ENCODE measurements at places on chromosomes 3 and 15. TPM values are rescaled to one million over a fixed set of nuclear protein-coding genes. Genes with fewer than 3 reads are reported as not detected.
A peak's percentile ranks its signal among the peaks of the same experiment; 100 is the strongest.

DNA sequence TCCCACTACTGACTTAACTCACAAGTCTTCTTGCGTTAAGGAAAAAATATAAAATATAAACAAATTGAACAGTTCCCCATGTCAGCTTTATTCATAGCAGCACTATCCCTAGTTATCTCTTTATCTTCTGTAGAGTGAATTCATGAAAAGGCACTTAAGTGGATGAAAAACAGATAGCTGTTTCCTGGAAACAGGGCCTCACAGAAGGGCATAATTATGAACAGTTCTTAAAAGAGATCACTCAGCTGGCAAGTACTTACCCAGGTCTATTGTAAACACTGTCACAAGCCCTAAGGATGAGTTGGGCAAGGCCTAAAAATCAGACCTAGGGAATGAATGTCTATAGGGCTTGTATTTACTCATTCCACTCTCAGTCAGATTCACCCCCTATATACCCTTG lies 10.7 kb downstream of the MB21D2 start:
- DNase-seq: no peak
- no peak overlapping the region for H3K4me3 ChIP-seq
- H3K4me1 ChIP-seq: no peaks in the 10 kb centered on the region
- no peaks in the 10 kb centered on the region for H3K36me3 ChIP-seq
- no peaks in the 10 kb centered on the region for H3K27me3 ChIP-seq

GRCh38 chr3:53120336-53120735 lies 9.9 kb downstream of the RFT1 start:
- peaks cover 62% of the 10 kb centered on the region for H3K36me3 ChIP-seq
- no peak for DNase-seq
- no peaks in the 10 kb centered on the region for H3K27me3 ChIP-seq

GRCh38 chr3:71271596-71271995 lies 311.9 kb downstream of the FOXP1 start:
- no peak overlapping the region for H3K27ac ChIP-seq
- no peaks in the 10 kb centered on the region for H3K36me3 ChIP-seq
- H3K4me1 ChIP-seq: peaks cover 3% of the 10 kb centered on the region
- H3K27me3 ChIP-seq: no peaks in the 10 kb centered on the region
- no peak for DNase-seq
- no peak overlapping the region for H3K4me3 ChIP-seq

- H3K36me3 ChIP-seq: no peaks in the 10 kb centered on the region
- H3K27me3 ChIP-seq: no peaks in the 10 kb centered on the region
- H3K4me1 ChIP-seq: no peaks in the 10 kb centered on the region
- DNase-seq: no peak
- H3K4me3 ChIP-seq: no peak overlapping the region
- H3K27ac ChIP-seq: no peak overlapping the region
These were observed 42.2 kb downstream of the SYN2 start for GRCh38 chr3:12046406-12046805.

DNA sequence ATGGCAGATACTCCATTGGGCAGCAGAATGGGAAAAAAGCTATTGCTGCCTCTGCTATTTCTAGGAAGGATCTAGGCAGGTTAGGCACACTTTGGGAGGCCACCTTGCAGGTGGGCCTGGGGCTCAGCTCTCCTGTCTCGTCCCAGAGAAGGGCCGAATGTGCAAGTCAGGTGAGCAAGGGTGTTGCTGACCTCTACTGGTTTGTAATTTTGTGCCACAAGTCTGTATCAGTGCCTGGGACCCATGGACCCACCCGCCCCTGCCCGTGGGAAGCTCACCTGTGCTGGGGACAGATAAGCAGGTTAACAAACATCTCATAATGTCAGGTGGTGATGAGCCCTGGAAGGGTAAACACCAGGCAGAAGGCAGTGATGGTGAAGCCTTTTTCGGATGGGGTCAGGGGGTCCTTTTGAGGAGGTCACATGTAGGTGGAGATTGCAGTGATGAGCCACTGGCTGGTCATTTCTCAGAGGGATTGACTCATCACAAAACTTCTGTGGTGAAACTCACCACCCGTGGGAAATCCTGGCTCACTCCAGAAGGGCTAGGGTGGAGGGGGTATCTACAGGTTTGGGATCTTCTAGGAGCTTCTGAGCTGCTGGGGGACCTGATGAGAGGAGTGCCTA lies 161.3 kb downstream of the KLF13 start:
- H3K4me3 ChIP-seq: no peak overlapping the region
- peak overlapping the region; percentile 22 for H3K27ac ChIP-seq
- H3K4me1 ChIP-seq: peaks cover 17% of the 10 kb centered on the region

DNA sequence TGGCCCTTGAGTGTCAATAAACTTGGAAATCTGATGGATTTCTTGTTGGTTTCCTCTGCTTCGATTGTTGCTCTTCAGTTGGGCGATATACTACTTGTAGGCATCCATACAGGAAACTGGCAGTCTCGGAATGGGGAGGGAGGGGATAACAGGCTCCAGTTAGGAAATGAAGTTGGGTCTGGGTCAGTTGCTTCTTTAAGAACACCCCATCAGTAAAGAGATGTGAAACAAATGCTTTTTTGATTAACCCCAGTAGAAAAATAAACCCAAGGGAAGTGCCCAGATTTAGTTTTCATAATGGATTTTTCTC lies 681 bp downstream of the CHMP2B start:
- H3K4me1 ChIP-seq: peaks cover 22% of the 10 kb centered on the region
- DNase-seq: no peak
- peak overlapping the region; percentile 92 for H3K4me3 ChIP-seq
- peak overlapping the region; percentile 88 for H3K27ac ChIP-seq

- H3K4me1 ChIP-seq: no peaks in the 10 kb centered on the region
- H3K36me3 ChIP-seq: no peaks in the 10 kb centered on the region
- no peaks in the 10 kb centered on the region for H3K27me3 ChIP-seq
- no peak for DNase-seq
These were observed 87.5 kb upstream of the PRR20G start for GRCh38 chr3:127375151-127375930.

GRCh38 chr15:76398317-76399104 lies 61.9 kb downstream of the ISL2 start:
- no peak for DNase-seq
- no peaks in the 10 kb centered on the region for H3K27me3 ChIP-seq

DNA sequence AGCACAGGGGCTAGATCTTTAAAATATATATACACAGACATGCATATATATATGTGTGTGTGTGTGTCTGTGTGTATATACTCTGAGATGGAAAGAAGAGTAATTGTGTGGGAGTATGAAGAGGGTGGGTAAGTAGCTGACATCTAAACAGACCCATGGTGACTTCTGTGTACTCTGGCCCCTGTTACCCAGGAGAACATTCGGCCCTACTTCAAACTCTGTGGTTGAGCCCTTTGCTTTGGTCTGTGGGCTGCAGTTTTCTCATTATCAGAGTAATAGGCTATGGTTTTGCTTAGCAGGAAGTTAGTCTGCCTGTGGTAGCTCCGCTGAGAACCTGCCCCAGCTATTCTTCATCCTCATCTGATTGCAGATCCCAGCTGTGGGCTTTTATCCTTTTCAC lies 141.4 kb downstream of the RBPMS2 start:
- H3K27ac ChIP-seq: no peak overlapping the region
- H3K4me3 ChIP-seq: no peak overlapping the region
- H3K4me1 ChIP-seq: peaks cover 12% of the 10 kb centered on the region
- DNase-seq: no peak
- no peaks in the 10 kb centered on the region for H3K36me3 ChIP-seq

- H3K27ac ChIP-seq: peak overlapping the region; percentile 35
- no peak for DNase-seq
- H3K4me1 ChIP-seq: peaks cover 32% of the 10 kb centered on the region
- no peaks in the 10 kb centered on the region for H3K27me3 ChIP-seq
These were observed 31.5 kb downstream of the MGLL start for GRCh38 chr3:127790882-127791183.

GRCh38 chr15:61831505-61831921 lies 228.7 kb downstream of the VPS13C start:
- no peaks in the 10 kb centered on the region for H3K27me3 ChIP-seq
- DNase-seq: no peak
- H3K27ac ChIP-seq: no peak overlapping the region
- H3K36me3 ChIP-seq: no peaks in the 10 kb centered on the region
- H3K4me1 ChIP-seq: peaks cover 13% of the 10 kb centered on the region

DNA sequence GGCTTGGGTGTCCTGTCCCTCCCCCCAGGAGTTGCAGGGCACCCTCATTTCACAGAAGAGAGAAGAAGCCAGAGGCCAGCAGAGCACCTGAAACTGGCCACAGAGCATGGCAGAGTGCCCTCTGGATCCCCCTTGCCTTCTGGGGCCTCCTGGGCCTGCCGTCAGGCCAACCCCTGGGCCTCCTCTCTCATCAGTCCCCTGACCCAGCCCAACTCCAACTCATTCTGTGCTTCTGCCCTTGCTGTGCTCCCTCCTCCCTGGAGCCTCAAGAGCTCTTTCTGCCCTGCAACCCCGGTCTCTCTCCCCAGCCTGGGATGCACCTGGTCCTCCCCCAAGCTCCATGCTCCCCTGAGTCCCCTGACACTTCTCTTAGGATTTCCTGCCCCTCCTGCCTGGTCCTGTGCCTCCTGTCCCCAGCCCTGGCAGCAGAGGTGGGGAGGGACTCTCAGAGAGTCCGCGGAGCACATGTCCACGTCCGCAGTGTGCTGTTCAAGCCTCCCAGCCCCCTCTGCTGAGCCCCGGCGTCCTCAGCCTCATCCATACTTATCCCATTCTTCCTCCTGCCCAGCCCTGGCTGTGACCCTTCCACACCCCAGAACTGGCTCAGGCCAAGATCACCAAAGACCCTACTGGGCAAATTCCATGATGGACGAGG lies 30.5 kb upstream of the CACNA2D2 start:
- peaks cover 6% of the 10 kb centered on the region for H3K4me1 ChIP-seq
- DNase-seq: no peak
- H3K4me3 ChIP-seq: no peak overlapping the region
- H3K36me3 ChIP-seq: no peaks in the 10 kb centered on the region
- H3K27me3 ChIP-seq: no peaks in the 10 kb centered on the region

DNA sequence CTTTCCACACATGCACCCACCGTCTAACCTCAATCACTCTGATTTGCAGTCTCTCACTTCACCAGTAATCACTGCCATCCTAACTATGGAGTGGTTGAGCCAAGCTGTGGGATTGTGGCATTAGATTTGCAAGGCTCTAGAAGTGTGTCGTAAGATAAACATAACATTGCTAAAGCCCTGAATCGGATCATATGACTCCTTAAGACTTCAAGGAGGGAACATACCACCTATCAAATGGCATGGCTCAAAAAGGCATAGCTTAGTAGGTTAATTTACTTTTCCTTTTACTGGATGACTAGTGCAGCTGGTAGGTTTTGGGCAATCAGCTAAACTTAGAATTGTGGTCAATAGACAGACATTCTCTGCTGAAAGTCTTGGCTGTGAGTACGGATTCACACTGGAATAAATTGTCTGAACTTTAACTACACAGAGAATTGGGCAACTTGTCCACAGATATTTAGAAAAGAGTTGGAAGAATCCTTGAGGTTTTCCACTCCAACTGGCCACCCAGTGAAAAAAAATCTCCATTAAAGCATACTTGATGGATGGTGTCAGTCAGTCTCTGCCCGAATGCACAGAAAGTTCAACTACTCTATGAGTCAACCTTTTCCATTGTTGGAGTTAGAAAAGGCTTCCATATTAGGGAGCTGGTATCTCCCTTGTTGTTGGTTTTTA lies 476.7 kb upstream of the CBLB start:
- DNase-seq: no peak
- no peaks in the 10 kb centered on the region for H3K27me3 ChIP-seq
- H3K4me3 ChIP-seq: no peak overlapping the region
- H3K4me1 ChIP-seq: peaks cover 9% of the 10 kb centered on the region

- DNase-seq: no peak
- H3K36me3 ChIP-seq: no peaks in the 10 kb centered on the region
- peaks cover 23% of the 10 kb centered on the region for H3K4me1 ChIP-seq
- no peaks in the 10 kb centered on the region for H3K27me3 ChIP-seq
- peak overlapping the region; percentile 99 for H3K4me3 ChIP-seq
These were observed 828 bp downstream of the U2SURP start for GRCh38 chr3:143002083-143002712.

DNA sequence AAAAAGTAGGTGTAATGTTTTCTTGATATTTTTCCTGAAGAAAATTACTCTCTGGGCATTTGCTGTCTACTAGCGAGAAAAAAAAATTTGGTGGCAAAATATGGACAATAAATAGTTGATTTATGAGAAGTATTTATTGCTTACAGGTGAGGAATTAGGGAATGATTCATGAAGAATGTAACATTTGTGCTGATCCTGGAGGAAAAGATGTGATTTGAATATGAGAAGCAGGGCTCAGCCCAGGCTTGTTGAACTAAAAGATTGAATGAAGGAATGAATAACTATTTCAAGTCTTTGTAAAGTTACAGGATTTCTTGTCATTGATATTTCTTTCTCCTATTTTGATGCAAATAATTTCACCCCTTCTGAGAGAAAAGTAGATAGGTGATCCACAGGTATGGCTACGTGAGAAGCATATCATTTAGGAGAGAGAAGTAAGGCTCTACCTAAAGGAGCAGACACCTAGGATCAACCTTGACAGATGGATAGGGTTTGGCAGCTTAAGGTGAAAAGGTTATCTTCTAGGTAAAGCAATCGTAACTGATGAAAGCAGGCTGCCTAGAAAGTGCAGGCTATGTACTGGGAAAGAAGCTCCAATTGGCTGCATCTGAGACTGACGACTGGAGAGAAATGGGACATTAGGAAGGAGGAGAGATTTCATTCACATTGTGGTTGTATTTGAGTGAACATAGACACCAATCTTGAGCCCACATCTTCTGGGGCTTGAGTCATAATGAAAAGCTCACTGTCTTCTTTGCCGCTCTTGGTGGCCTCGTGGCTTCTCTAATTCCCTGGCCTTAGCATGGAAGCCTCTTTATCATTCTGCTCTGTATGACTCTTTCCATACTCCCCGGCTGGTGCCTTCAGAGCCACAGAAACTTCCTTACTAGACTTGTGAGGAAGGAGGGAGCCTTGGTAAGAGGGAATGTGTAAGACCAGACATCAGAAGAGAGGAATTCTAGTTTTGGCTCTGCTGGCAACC lies 106.5 kb downstream of the P3H2 start:
- H3K4me3 ChIP-seq: no peak overlapping the region
- H3K4me1 ChIP-seq: no peaks in the 10 kb centered on the region
- H3K36me3 ChIP-seq: no peaks in the 10 kb centered on the region
- H3K27ac ChIP-seq: no peak overlapping the region
- no peak for DNase-seq

- DNase-seq: no peak
- H3K4me1 ChIP-seq: no peaks in the 10 kb centered on the region
- no peak overlapping the region for H3K27ac ChIP-seq
- H3K36me3 ChIP-seq: no peaks in the 10 kb centered on the region
- no peaks in the 10 kb centered on the region for H3K27me3 ChIP-seq
These were observed 34.8 kb downstream of the NMNAT3 start for GRCh38 chr3:139642996-139643395.

DNA sequence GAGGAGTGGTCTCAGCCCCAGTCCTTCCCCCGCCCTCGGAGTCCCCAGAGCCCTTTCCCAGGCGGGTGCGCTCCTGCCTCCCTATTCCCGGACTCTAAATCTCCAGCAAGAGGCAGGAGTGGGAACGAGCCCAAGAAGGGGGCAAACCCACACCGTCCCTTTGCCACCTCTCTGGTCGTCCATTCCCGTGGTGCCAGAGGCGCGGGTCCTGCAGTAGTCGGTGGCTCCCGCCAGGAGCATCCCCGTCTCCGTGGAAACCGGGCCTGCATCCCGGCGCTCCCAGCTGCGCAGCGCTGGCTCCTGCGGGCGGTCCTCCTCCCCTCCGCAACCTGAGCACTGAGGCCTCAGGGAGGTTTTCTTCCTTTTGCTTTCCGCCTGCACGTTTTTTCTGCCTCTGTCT lies 44.8 kb downstream of the LHFPL4 start:
- H3K36me3 ChIP-seq: no peaks in the 10 kb centered on the region
- no peak overlapping the region for H3K27ac ChIP-seq
- H3K4me1 ChIP-seq: no peaks in the 10 kb centered on the region
- no peak overlapping the region for H3K4me3 ChIP-seq
- no peaks in the 10 kb centered on the region for H3K27me3 ChIP-seq

The SUSD5 gene
- 273 TPM for total RNA-seq

The GNAT1 gene
- 0.54 TPM for total RNA-seq

The RPSA gene
- total RNA-seq: 429 TPM

The ZIC1 gene
- total RNA-seq: 0.07 TPM

The PPM1L gene
- total RNA-seq: 25.3 TPM

The CLDN11 gene
- 2.5 TPM for total RNA-seq

The PRSS50 gene
- total RNA-seq: 0.28 TPM

The EPHB1 gene
- 0.68 TPM for total RNA-seq
